ENCODE measurements at places on chromosomes 6 and 20.

GRCh38 chr6:86707545-86708120, 229.7 kb upstream of the HTR1E start:
- DNase-seq, result no peak

DNA sequence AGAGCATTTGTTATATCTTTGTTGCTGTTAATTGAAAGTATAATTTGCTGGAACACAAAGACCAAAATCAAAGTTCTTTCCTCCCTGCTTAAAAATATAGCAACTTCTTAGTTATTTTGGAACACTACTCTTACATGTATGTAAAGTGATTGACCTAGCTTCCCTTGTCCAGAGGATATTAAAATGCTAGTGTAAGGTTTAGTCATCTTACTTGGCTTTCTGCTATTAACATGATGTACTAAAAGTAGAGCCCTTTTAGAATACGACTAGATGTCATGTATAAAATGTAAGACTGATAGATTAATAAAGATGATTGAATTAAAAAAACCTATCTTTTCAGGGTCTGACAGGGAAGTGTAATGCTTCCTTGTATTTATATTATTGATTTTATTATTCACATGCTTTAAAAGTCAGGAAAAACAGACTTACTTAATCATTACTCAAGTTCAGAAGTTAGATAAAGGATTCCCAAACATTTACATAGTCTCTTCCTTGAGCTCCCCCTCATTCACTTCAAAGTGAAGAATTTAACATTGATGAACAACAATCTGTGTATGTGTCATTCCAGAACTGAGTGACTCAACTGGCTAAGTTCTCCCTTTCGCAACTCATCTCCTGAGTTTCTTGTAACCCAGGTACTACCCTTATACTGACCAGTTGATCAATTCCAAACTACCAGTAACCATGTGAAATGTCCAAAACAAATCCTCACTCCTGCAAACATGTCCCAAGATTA, 50.9 kb downstream of the BTBD9 start:
- no peak for DNase-seq

DNA sequence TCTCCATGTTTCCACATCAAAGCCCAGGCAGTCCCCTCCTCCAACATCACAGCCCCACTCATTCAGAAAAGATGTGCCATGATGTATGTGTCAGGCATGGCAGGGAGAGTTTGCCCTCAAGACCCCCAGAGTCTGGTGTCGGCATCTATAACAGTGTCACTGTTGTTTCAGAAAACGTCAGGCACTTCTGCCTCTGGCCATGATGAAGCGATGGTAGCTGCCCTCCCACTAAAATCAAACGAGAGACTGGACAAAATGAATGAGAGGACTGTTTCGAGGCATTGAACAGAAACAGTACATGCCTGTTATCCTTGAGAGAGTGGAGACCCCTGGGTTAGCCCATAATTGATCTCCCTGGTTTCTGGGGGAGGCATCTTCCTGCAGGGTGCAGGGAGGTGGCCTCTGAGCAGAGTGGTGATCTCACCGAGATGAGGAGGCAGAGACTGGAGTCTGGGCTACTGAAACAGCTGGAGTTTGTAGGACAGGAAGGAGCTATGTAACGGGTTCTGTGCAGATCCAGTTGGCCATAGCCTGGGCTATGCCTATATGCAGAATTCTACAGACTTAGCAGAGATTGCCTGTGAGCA, 144.5 kb downstream of the SYCP2 start:
- no peak for DNase-seq

DNA sequence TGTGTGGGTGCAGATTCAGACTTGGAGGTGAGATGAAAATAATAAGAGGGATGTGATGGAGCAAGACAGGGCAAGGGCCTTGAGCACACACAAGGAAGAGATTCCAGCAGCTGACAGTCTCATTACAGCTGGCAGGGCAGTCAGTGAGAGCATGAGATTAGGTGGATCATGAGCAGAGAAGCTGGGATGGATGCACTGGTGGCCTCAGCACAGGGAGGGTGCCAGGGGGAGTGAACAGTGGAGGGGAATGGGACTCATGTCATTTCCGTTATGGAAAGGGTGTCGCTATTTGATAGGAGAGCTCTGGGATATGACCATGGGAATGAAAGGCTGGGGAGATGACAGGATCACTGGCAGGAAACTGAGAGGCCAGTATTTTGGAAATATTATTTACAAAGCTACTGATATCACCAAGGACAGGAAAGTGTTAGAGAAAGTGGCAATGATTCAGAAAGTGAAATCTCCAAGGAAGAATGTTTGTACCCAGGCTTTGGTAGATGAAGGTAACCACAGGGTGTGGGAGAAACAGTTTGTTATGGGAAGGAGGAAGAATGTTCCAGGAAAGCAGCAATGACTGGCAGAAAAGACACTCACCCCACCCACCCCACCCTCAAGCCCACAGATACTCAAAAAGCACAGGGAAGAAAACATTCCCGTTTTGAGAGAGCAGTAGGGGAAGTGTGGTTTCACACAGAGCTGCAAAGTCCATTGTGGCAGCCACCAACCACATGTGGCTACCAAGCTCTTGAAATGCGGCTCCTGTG, 214.7 kb upstream of the PROKR2 start:
- DNase-seq, result no peak

DNA sequence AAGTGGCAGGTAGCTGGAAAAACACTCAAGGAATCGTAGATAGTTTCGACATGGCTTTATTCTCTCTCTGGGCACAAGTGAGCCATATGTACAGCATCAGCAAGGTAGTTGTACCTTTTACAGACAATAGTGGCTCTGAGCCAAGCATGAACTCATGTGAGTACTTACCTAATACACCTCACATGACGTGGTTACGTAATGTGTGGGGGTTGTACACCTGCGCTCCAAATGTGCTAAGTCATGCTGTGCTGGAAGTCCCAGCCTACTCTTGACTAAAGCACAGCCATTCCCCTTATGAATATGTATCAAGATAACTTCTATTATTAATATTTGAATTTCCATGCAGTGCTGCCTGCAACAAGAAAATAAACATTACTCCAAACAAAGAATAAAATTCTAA, 78.8 kb upstream of the HMGN3 start:
- DNase-seq, result no peak

DNA sequence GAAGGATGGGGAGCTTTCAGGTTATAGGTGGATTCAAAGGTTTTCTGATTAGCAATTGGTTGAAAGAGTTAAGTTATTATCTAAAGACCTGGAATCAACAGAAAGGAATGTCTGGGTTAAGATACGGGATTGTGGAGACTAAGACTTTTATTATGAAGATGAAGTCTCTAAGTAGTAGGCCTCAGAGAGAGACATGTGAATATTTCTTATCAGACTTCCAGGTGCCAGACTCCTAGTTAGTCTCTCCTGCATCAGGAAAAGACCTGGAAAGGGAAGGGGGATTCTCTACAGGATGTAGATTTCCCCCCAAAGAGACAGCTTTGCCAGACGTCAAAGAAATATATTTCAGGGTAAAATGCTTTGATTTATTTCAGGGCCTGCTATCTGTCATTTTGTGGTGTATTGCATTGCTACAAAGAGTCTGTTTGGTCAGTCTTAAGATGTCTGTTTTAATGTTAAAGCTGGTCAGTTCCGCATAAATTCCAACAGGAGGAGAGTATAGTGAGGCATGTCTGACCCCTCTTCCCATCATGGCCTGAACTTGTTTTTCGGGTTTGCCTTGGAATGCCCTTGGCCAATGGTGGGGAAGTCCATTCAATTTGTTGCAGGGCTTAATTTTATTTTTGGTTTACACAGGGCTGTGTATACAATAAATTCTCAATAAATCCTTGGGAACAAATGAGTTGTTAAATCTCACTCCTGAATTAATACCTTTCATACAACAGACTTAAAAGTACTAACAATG, 103.4 kb upstream of the RALGAPA2 start:
- no peak for DNase-seq

DNA sequence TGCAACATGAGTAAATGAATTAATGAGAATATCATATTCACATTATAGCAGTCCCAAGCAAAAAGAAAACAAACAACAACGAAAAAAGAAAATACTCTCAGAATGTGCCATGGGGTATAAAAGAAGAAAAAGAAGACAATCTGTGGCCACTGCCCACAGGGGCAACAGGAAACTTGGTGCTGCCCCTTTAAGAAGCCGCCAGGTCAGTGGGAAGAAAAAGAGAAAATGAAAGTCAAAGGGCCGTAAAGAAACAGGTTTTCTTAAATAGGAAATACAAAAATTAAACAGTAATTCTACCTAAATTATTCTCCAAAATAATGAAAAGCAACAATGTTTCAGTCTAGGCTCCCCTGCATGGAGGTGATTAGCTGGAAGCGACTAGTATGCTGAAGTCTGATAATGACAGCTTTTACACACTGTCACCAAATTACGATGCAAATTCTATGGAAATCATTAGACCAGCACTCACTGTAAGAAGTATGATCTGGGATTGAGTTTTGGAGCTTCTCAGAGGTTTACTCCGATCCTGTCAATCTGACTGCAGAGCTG, 23.6 kb downstream of the GMDS start:
- no peak for DNase-seq

GRCh38 chr6:70599187-70599586, 32.5 kb downstream of the SDHAF4 start:
- DNase-seq, result no peak

GRCh38 chr20:57583289-57584257, 22.7 kb downstream of the PCK1 start:
- DNase-seq, result no peak

DNA sequence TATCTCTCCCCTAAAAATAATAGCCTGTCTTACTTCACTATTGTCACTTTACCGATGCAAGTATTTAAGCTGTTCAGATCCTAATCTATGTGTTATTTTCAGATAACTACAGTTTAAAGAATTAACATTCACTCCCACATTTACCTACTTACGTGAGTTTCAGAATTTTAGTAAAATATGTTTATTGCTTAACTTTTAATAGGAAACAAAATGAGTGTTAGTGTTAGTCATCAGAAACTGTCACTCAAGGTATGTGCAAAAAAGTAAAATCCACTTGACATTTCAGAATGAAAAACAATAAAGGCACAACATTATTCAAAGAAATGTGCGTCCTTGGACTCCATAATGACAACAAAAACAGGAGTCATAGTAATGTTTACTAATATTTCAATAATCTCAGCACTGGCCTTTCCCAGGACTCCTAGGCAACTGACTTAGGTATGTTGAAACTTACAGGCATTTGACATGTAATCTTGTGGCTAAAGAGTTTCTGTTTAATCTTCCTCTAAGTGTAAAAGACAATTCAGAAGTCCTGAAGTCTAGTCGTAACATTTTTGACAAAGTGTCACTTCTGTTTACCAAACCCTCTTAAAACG, 4.5 kb downstream of the ATXN1 start:
- no peak for DNase-seq

GRCh38 chr6:167803816-167804215, 22.9 kb upstream of the AFDN start:
- DNase-seq, result no peak
